ENCODE measurements at places on chromosomes 16 and 17.

DNA sequence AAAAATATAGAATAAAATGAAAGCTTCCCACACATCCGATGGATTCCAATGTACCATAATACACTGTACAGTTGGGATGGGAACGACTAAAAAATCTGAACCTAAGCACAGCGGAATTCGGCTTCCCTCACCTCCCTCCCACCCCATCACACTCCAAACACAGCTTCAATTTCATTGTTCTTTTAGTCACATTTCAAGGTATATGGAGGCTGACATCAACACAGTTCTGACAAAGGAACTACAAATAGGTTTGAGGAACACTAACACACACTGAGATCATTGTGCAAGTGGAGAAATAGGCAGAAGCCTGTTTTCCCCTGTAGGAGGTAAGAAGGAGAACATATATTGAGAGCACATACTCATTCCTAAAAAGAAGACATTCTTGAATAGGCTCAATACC is 85.1 kb downstream of the WDR59 start:
- DNase-seq, result no peak

DNA sequence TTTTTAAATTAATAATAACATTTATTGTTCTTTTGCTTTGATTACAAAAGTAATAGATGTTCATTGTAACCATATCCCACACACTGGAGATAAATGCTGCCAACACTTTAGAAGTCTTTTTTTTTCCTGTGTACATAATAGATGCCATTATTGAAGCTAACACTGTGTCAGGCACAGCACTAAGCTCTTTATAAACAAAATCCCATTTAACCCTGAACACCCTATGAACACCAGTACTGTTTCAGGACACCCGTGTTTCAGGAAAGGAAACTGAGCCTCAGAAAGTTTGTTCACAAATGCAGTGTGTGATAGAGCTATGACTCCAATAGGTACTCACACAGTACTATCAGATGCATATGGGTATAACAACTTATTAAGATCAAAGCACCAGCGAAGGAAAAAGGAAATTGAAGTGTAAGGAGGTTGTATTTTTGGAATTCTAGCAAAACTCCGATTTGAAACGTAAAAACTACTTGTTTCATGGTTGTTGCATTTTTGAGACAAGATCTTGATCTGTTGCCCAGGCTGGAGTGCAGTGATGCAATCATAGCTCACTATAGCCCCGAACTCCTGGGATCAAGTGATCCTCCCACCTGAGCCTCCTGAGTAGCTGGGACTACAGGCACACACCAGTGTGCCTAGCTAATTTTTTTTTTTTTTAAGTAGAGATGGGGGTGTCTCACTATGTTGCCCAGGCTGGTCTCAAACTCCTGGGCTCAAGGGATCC is 2.0 kb upstream of the KIFC3 start:
- no peak for DNase-seq

DNA sequence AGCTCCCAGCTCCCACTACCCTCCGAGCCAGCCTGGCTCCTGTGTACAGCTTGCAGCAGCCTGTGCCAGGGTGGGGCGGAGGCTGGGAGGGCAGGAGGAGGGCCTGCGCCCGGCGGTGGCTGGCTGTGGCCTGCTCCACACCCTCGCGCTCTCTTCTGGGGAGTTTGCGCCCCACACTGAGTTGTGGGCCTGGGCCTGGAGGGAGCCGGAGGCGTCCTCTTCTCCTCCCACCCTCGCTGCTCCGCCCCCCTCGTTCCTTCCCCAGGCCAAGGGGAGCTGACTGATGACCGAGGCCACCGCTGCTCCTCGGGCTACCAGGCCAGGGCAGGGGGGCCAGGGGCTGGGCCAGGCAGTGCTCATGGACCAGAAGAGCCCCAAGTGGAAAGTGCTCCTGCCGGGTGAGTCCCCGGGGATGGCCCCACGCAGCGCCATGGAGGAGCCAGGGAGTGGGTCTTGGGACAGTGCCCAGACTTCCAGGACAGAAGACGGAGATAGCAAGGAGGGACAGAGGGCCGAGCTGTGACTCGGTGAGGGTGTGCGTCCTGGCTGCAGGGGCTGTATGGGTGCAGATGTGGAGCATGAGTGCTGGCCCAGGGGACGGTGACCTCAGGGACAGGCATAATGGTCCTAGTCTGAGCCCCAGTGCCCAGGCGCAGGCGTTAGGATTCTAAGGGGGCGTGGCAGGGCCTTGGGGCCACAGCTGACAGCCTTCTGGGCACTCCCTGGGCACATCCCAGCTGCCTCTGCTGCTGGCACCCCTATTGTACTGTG is 242.1 kb upstream of the GSE1 start:
- DNase-seq, result no peak

- no peak for DNase-seq
Measured at GRCh38 chr16:977081-977701, 4.4 kb upstream of the SOX8 start.

DNA sequence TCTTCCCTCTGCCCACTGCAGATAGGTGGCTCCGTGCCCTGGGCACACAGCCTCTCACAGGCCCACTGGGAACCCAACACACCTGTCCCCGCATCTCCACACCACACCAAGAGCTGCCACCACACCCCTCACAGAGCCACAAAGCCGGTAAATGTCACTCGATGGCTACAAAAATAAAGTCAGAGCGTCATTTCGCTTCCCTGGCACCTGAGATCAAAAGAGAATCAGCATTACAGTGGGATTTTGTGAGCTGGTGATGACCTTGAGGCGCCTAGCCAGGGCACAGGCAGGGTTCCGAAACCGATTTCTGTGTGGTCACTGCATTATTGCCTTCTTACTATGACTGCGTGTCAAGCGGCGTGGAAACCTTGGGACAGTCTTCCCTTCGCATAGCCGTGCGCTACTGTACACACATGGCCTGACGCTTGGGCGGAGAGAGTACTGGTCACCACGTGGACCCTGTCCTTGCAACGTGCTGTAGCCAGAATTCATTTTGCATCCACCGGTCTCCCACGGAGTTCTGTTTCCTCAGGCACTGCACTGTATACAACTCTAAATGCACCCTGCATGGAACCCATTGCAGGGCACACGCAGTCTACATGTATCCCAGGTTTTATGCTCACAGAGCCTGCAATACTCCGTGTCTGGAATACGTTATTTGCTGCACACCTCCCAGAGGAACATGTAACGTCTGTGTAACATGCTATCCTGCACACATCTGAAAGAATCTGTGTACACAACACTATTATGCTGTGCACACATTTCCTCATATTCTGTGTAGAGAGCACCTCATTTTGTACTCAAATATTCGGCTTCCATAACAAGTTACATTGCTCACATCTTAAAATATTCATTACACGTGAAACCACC is 5.8 kb upstream of the FOXF1 start:
- no peak for DNase-seq

DNA sequence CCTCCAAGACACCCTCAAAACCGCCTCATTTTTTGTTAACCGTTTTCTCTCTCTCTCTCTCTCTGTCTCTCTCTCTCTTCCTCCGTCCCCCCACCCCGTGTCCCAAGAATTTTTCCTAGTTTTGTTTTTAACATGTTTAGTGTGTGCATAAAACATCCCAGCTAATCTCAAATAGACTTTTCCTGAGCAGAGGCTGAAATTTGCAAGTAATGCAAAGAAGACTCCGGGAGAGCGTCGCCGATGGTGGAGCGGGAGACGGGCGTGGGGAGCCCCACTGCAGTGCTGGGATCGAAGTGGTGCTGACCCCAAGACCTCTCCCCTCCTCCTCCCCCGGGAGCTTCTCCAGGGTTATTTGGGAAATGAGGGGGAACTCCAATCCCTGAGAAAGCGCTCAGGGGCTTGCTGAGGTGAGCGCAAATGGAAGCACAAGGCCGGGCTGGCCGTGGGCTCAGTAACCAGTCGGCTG is 4.7 kb upstream of the DLX4 start:
- DNase-seq, result no peak

DNA sequence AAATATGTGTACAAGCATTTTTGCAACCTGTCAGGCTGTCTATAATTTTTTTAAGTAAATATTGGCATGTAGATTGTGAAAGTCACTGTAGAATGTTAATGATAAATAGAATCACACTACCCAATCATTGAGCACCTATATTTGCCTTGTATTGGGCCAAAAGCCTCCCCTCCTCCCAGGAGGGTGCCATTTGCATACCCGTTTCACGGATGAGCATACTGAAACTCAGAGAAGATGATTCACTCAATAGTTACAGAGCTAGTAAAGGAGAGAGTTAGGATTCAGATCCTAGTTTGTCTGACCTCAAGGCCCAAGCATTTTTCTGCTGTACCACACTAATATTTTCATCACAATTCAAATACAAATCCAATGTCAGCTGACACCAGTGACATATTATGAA is 299.7 kb upstream of the CDH11 start:
- DNase-seq, result no peak

GRCh38 chr17:29929006-29929532 is 959 bp downstream of the SSH2 start:
- DNase-seq, result no peak

DNA sequence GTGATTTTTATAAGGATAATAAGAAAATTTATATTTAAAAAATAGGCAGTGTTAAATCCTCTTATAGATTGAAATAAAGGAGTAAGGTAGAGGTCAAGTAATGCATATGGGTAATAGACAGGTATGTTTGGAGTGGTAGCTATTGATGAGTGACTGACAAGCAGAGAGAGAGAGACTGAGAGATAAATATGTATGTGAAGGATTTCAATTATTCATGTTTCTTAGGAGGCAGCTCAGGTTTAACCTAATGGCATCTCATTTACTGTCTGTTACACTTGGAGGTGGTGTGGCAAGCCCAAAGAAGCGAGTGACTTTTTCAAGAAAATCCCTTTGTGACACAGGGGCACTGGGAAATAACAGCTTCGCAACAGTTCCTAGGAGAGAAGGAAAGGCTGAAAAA is 120.2 kb downstream of the KIF2B start:
- DNase-seq, result no peak

GRCh38 chr16:14378689-14379467 is 251.2 kb downstream of the PARN start:
- DNase-seq, result no peak

DNA sequence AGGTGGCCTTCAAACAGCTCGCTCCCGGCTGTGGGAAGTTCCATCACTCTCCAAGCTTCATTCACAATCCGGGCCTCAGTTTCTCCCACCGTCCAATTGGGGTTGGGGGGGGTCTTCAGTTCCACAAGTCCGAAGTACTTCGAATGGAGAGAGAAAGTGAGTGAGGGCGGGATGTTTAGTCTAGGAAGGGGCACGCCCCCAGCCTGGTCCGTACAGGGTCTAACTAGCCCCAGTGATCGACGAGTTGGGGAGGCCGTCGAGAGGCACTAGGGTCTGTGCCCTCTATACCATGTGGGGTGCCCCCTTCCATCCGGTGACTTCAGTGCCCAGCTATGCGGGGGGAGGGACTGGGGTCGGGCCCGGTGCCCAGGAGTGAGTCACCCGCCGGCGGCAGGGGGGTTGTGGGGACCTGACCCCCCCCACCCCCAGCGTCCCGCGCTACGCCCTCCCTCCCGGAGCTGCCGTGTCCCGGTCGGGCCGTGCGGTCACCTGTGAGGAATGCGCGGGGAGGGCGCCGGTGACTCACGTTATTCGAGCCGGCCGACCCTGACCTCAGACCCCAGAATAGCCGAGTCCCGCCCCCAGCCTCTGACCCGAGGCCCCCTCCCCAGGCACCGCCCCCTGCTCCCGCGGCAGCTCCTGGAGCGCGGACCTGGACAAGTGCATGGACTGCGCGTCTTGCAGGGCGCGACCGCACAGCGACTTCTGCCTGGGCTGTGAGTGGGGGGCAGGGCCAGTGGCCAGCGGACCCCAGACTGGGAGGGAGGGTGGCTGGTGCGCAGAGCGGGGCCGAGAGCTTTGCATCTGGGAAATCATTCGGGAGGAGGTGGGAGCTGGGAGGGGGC is 658 bp downstream of the TNFRSF12A start:
- no peak for DNase-seq

DNA sequence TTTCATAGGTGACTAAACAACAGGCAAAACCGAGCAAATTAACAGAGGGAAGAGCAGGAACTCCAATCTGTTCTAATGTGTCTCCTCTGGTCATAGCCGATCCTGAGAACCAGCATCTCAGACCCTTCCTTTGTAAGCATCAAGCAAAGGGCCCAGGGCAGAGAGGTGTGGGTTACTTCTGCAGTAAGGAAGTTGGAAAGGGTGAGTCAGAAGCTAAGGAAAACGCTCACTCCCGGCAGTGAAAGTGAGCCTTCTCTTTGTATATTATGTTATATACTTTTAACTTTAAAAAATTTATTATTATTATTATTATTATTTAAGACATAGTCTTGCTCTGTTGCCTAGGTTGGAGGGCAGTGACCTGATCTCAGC is 77.7 kb downstream of the MRM3 start:
- DNase-seq, result no peak

- no peak for DNase-seq
Measured at GRCh38 chr16:89000207-89000959, 23.4 kb upstream of the CBFA2T3 start.

GRCh38 chr16:64962786-64963185 is 159.1 kb downstream of the CDH11 start:
- DNase-seq, result no peak

- no peak for DNase-seq
Measured at GRCh38 chr16:50980666-50981065, 170.4 kb downstream of the SALL1 start.

DNA sequence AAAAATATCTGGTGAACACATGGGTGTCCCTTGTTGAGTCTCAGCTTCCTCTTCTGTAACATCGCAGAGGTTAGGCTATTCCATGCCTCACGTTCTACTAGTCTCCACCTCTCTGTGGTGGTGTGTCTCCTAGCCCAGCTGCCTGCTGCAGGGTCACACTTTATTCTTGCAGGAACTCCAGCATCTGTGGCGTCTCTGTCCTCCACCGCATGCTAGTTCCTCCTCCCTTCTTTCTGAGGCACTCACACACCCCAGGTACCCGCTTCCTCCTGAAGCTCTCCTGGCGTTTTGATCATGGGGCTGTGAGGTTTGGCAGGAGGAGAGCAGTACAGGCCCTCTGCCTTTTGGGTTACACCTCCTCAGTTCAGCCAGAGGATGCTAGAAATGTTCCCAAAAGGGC is 9.9 kb upstream of the TEX2 start:
- DNase-seq, result peak; percentile 72

DNA sequence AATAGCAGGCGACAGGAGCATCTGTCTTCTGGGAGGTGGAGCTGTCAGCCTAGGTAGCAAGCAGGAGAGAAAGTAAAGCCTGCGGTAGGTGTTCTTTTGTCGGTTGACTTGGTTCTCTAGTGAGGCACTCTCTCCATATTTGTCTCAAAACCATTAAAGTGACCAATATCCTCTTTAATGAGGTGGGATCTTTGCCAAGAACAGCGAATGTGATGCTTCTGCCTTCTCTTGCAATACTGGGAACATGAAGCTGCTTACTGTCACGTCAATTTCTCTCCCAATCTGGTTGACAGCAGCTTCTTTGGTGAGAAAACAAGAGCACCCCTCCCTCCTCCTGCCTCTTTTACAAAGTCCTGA is 176.7 kb downstream of the ABCC12 start:
- no peak for DNase-seq

- DNase-seq, result no peak
Measured at GRCh38 chr17:79205688-79206205, 131.1 kb downstream of the ENGASE start.

DNA sequence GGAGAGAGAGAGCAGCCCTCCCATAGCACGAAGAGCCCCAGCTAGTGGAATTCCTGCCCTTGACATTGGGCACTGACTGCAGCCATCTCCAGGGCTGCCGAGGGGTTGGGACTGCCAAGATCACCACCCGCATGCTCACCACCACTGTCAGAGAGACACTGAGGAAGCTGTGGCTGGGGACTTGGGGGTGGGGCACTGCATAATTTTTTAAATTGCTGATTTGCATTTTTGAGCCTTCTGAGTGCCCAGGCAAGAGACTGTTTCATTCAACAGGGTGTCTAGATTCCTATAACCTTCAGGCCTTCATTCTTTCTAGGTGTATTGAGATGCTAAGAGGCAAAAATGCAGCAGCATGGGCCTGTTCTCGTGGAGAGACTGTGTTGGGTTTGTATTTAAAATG is 9.0 kb upstream of the EPX start:
- DNase-seq, result no peak
